Activated T-cell treated with anti-CD3 and anti-CD28 coated beads, Interleukin-2, amount 50 U/mL, for 4 hours (primary cell): ENCODE measurements at places on chromosomes 2 and 18.

- no peak for DNase-seq
These were observed 27.3 kb downstream of the LAMA3 start for GRCh38 chr18:23716516-23716915.

GRCh38 chr2:84643991-84644390, 127.7 kb downstream of the DNAH6 start:
- DNase-seq, result no peak

DNA sequence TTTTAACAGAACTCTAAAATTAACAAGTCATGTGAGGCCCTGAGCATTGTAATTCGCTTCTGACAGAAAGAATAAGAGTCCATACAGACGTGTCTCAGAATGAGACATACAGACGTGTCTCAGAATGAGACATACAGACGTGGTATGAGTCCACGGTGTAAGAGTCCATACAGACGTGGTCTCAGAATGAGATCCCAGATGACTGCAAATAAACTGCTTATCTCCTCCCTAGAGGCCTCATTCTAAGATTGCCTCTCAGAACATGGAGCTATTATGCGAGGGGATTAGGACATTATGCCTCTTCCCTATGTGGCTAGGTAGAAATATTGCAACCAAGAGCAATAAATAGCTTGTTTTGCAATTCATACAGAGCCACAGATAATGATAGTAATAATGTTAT, 63.9 kb downstream of the NEB start:
- DNase-seq, result no peak

DNA sequence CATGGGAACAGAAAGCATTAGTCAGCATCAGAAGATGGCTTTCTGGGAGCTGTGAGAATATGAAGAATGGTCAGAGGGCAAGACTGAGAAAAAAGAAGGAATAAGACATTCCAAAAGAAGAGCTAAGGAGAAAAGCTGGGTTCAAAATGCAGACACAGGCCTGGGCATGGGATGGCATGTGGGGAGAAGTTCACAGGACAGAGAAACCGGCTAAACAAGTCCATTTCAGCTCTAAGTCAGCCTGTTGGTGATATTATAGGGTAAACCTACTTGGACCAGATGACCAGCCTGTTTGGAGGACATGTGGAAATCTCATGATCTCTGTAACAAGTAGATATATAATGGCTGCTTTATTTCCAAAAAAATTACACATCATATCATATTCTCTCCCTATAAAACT, 91.7 kb upstream of the MEIS1 start:
- DNase-seq, result no peak

- no peak for DNase-seq
These were observed 421.1 kb upstream of the RAB12 start for GRCh38 chr18:8188184-8188583.

GRCh38 chr2:157292853-157293252, 32.8 kb downstream of the ERMN start:
- DNase-seq, result no peak
